ENCODE measurements at places on chromosomes 6 and 20.

DNA sequence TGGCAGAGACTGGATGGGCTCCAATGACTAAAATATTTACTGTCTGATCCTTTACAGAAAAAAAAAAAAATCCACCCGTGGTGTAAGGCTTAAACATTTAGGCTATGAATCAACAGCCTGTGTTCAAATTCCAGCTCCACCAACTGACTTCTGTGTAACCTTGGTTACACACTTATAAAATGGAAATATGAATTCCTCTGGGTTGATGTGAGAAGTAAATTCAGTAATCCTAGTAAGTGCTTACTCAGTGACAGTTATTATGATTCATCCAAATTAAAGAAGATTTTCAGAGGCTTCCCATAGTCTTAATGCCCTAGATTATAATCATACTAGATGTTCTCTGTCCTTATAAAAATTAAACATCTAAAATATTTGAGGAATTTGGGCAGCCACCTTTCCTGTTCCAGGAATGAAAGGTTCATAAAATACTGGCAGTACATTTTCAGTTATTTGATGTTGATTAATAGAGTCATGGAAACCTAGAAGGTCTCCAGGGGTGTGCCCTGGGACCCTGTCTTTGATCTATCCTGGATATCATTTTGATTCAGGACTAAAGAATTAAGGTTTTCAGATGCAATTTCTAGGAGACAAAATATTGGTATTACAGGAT is 180.3 kb upstream of the ZNF217 start:
- DNase-seq = no peak

- DNase-seq = no peak
Measured at GRCh38 chr6:131900231-131900630, 50.9 kb downstream of the CCN2 start.

GRCh38 chr20:2619961-2620595 is 32.4 kb upstream of the NOP56 start:
- no peak for DNase-seq

GRCh38 chr6:90488816-90489215 is 98.1 kb downstream of the MAP3K7 start:
- DNase-seq = no peak

GRCh38 chr6:157699777-157700636 is 123.0 kb upstream of the SNX9 start:
- DNase-seq = no peak

DNA sequence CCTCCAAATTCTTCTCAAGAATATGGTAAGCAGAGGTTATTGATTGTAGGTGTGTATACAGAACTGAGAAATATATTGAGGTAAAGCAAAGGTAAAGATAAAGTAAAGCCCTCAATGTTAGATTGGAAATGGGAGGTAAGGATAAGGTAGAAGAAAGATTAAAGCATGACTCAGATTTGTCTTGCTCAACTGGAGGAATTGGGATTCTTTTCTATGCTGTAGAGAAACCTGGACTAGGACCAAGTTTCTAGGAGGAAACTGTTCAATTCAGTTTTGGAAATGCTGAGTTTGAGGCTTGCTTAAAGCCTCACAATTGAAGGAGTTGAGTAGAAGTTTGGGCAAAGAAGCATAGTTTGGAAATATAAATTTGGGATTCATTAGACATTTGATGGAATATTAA is 634.0 kb upstream of the PTCHD4 start:
- DNase-seq = no peak

DNA sequence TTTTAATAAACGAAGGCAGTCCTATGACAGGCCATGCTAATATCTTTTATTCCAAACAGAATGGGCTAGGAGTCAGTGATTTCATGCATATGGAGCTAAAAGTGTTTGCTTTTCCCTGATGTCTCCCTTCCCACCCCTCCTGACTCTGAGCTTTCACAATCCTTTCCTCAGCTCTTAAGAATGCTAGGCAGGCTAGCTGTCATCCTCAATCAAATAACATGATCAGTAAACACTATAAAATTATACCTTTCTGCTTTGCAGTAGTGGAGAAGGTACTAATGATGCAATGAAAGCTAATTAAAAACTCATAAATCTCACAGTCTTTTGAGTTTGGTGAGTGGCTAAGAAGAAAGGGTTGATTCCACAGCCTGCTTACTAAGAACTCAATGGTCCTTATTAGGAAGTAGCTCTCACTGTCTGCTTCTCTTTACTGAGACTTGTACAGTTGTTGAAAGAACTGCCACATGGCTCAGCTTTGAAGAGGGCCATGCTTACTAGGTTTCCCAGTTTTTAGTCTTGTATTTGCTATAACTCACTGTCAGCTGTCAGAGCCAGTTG is 250.9 kb upstream of the JAG1 start:
- no peak for DNase-seq

DNA sequence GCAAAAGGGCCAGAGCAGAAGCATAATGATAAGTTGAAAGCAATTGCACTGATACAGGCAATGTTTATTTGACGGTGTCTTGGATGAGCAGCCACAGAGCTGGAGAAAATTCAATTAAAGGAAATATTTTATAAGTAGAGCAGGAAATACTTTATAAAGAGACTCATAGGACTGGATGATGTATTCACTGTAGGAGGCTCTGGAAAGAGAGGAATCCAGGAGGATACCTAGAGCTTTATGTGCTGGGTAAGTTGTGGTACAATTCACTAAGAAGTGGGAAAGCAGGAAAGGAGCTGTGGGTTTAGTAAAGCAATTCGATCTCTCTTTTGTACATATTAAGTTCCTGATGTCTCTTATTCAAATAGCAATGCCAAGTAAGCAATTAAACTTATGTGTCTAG is 86.3 kb downstream of the C6orf118 start:
- no peak for DNase-seq

- no peak for DNase-seq
Measured at GRCh38 chr6:21751608-21752007, 158.1 kb downstream of the SOX4 start.

GRCh38 chr6:85464722-85465150 is 14.9 kb downstream of the NT5E start:
- no peak for DNase-seq

GRCh38 chr6:15504040-15504495 is 158.8 kb downstream of the DTNBP1 start:
- DNase-seq = peak; percentile 82

DNA sequence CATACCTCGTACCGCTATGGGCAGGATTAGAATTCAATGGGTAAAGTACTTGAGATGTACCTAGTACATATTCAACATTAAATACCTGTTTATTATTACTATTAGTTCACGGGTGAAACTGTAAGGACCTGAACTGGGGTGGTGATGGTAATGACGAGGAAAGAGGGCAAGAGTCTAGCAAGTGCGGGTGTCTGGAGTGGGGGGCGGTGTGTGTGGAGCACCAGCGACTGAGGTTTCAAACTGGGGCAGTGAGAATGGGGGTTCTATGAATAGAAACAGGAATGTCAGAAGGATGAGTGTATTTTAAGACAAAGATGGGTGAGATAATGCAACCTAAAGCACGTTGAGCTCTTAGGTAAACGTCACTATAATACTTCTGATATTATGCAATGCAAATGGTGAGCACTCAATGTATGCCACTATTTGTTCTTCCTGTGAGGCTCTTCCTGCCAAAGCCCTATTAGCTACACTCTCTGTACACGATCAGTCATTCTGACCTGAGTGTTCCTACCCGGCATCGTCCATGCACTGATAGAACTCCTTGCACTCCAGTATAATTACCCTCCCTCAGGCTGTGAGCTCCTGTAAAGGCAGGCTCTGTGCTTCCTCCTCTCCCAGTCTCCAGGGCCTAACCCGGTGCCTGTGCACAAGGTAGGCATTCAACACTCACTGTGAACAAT is 55.0 kb downstream of the ALDH5A1 start:
- no peak for DNase-seq

GRCh38 chr20:50708845-50709635 is 17.7 kb upstream of the RIPOR3 start:
- DNase-seq = no peak

DNA sequence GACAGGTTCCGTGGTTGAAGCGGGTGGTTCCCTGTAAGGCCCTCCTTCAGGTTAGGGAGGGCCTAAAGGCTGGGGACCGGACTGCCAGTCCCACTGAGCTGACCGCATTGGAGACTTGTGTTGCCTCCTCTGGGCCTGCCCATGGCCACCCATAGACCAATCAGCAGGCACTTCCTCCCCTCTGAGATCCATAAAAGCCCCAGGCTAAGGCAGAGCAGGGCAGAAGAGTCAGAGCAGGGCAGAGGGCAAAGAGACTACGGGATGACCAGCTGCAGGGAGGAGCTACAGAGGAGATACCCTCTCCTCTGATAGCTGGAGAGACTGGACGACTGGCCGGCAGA is 537.4 kb downstream of the TENT5A start:
- DNase-seq = no peak

DNA sequence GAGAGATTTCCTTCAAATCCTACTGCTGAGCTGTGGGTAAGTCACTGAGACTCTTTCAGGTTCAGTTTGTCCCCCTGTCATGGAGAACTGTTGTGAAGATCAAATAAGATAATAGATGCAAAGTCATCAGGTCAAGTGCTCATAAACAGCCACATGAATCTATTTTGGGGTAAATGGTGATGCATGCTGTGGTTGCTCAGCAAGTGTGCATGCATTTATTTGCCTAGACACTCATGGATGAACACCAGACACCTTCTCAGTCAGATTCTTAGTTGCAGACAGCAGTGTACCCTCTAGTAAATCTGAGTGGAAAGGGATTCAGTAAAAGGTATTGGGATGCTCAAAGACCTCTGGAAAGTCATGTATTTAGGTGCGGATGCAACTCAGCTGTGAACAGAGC is 168.0 kb upstream of the FOXA2 start:
- no peak for DNase-seq

DNA sequence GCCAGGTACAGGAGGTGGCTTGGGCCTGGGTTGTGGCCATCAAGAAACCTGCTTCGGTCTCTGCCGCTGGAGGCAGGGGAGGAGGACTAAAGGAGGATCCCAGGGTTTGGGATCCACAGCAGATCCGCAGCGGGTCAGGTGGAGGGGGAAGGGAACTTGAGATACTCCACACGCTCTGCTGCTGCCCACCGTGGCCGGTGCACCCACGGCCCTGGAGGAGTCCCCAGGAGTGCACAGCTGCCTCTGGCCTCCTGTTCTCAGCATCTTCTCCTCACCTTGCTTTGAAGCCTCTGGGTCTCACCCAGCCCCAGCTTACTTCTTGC is 286.8 kb downstream of the CDH4 start:
- DNase-seq = no peak

DNA sequence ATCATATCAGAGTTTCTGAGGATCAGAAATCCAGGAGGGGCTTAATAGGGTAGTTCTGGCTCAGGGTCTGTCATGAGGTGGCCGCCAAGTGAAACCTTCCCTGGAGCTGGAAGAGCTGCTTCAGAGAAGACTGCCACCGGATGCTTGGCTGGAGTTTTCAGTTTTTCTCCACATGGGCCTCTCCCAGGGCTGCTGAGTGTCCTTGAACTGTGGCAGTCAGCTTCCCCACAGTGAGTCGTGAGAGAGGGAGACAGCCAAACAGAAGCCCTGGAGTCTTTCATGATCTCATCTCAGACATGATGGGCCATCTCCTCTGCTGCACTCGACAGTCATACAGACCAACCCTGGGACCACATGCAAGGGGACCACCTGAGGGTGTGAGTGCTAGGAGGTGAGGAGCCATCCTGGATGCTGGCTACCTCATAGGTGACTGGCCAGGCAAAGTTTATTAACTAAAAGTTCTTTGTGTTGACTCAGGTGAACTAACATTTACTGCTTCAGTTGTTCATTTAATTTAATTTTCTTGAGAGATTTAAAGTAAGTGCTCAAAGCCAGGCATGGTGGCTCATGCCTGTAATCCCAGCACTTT is 71.5 kb downstream of the SHLD1 start:
- no peak for DNase-seq

- DNase-seq = no peak
Measured at GRCh38 chr6:35894776-35895175, 26.1 kb downstream of the SRPK1 start.

GRCh38 chr6:25882051-25882496 is 8.0 kb upstream of the SLC17A3 start:
- DNase-seq = peak; percentile 15

- DNase-seq = no peak
Measured at GRCh38 chr20:61771805-61772350, 293.8 kb downstream of the TAF4 start.

Measured in kidney (tissue), 22 donors.